ENCODE measurements at places on chromosomes 12 and 14.
A peak's percentile ranks its signal among the peaks of the same experiment; 100 is the strongest.

DNA sequence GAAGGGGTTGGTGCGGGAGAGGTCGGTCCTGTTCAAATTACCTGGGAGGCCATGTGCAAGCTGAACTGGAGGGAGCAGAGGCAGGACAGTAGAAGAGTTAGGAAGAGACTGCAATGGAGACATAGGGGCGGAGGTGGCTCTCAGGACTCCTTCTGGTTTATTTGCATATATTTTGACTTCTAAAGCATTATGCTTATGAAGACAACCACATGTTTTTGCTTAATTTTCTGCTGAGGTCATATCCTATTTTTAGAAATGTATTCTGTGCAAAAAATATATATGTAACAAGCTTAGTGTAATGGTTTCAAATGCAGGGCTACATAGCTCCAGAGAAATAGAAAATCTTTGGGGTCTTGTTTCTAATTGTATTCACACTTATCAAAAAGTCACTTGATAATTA lies 137.0 kb upstream of the MDM1 start:
- no peak for DNase-seq

DNA sequence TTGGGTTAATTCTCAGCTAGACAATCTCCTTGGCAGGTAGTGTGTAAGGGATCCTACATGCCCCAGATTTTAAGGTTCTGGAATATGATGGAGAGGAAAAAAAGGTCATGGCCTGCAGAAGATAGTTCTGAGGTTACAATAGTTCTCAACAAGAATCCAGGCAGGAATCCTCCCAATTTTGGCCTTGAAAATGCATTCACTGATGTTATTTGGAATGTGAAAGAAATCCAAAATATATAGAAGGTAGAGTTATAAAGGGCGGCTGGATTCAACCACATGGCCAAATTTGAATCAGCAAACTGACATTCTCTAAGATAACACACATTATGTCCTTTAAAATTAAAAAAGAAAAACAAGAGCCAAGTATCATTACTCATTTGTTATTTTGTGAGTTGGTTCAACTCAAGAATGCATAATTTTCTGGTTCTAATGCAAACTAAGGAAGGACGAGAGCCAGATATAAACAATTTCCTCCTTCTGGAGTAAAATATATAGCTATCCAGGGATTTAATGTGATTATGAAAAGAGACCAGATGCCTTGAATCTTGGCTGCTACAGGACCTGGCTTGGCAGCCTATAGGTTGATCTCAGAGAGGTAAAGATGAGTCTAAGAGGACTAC lies 177.0 kb upstream of the G2E3 start:
- no peak for DNase-seq

- DNase-seq: no peak
Measured at GRCh38 chr12:113130457-113131135, 5.0 kb downstream of the RASAL1 start.

GRCh38 chr14:39230416-39231035 lies 3.2 kb upstream of the MIA2 start:
- no peak for DNase-seq

DNA sequence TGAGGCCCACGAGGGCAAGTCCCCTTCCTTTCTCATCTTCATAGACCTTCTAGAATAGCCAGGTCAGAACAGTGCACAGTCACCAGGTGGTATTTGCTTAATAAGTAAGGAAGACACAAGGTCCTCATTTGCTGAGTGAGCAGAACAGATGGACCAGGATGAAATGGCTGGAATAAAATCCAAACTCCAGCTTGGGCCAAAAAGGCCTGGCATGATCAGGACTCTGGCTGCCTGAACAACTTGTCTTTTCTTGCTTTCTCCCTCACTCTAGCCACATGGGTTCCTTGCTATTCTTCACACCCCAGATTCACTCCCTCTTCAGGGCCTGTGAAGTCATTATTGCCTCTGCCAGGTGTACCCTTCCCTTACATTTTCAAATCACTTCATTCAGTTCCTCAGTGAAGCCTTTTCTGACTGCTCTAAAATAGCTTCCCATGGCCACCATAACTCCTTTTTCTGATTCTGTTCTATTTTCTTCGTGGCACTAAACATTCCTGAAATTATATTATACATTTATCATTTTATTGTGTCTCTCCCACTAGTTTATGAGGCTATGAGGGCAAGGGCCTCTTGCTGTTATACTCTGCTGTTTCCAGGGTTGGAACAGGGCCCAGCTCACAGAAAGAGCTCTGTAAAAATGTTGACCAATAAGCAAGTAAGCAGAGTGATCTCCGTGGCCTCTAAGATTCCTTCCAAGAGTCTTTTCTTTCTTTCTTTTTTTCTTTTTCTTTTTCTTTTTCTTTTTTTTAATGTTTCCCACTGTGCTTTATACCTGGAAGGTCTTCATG lies 150.8 kb downstream of the TTC8 start:
- DNase-seq: no peak

DNA sequence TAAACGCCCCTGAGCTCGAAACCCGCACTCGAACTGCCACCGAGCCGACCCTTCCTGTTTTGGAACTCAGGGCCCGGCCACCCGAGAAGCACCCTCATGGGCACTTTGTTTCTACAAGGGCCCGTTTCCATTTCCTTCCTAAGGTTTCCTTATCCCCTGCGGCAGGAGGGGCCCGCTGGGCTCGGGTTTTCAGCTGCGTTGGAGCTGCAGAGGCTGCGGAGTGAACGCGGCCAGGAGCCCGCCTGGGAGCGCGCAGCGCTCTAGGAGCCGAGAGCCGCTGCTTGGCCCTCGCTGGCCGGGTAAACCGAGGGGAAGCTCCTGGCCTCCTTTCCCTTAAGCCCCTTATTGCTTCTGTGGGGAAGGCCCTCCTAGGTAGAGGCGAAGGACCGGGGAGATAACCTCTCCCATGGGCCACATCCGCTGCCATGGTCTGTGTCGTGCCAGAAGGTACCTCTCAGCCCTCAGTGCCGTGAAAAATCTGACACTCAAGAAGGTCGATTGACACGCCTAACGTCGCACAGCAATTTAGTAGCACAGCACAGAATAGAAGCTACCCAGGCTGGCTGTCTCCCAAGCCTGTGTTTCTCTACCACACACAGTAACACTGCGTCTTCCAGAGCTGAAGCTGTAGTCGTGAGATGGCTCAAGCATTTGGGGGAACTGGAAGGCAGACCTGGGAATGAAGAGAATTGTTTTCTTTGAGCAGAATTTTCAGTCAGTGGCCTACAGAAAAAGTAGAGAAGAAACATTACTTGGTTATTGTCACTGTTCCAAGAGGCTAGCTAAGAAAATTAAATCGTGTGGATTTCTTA lies 12.9 kb upstream of the CALM1 start:
- no peak for DNase-seq

- no peak for DNase-seq
Measured at GRCh38 chr14:75806352-75806832, 145.3 kb downstream of the TTLL5 start.

DNA sequence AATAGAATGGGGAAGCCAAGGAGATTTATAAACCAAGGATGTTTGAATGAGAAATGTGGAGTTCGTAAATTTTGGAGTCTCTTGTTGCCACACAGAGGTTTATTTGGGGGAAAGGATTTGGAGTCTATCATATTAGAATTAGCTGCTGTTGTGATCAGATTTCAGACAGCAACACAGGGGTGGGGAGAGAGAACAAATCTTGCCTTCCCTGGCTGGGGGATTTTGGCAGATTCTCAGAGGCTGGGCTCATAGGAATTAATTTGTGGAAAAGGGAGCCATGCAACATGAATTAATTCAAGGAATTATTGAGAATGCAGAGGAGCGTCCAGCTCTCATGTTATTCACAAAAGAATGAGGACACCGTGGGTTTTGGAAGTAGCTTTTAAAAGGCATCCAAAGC lies 73.9 kb upstream of the PRMT8 start:
- DNase-seq: no peak

- DNase-seq: no peak
Measured at GRCh38 chr14:79569072-79569471, 642.2 kb downstream of the DIO2 start.

- no peak for DNase-seq
Measured at GRCh38 chr12:39902821-39903220, 203.1 kb downstream of the SLC2A13 start.

DNA sequence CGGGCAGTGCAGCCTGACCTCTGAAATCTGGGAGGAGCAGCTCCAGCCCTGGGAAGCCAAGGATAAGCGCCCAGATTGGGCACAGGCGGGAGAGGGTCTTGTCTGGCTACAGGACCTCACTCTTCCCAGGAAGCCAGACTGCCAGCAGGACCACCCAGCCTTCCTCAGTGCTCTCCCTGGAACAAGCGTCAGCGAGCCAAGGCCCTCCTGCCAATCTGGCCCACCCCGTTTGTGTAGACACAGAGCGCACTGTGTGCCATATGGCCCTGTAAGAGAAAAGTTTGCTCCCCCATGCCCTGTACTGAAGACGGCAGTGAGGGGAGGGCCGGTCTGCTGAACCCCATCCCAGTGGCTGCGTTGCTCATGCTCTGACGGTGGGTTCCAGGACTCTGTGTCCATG lies 1.2 kb upstream of the C14orf180 start:
- DNase-seq: no peak

GRCh38 chr14:23319746-23320583 lies 1.3 kb upstream of the PABPN1 start:
- DNase-seq: no peak

DNA sequence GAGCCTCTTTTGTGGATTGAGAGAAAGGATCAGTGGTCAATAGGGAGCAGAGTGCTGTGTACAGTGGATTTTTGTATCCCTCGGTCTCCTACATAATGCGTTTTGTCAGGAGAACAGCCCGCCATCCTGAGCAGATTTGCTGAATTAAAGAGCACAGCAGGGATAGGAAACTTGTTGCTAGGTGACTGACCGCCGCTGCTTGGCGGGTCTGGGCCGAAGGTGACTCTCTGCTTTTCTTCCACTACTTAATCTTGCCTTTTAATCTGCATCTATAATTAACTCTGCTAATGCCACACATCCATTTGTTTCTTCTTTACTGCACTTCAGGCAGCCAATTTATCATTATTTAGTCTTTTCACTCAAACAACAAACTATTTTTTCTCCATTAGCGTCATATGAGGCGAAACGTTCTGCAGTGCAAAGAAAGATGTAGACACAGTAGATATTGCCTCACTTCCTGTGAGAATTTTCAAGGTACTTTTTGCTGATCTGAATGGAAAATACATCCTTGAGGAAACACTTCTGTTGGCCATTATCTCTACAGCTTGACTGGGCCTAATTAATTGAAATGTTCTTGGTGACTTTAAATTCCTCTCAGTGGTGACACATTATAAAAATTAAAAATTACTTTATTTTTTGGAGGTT lies 108.0 kb downstream of the PPM1A start:
- DNase-seq: no peak

- no peak for DNase-seq
Measured at GRCh38 chr14:87001333-87001732, 991.6 kb downstream of the GALC start.

GRCh38 chr14:51070726-51071125 lies 24.2 kb downstream of the TRIM9 start:
- no peak for DNase-seq

DNA sequence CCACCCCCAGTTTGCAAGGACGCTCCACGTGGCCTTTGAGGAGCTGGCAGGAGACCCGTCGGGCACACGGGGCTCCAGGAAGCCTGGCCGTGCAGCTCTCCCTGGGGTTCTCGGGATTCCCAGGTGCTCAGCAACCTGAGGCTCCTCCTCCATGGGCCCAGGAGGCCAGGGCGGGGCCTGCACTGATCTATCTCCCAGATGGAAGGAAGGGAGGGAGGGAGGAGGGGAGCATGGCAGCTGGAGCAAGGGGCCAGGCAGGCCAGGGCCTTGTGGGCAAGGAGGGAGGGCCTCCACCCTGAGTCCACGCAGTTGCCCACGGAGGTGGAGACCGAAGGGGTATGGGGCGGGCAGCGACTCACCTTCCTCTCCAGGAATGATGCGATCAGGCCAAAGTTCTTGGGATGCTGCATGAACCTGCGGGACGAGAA lies 127.3 kb downstream of the RFLNA start:
- peak; percentile 96 for DNase-seq

- DNase-seq: no peak
Measured at GRCh38 chr14:102925646-102926045, 3.2 kb downstream of the AMN start.

All from D721Med (cell line).